ENCODE measurements at places on chromosomes 2 and 18.

DNA sequence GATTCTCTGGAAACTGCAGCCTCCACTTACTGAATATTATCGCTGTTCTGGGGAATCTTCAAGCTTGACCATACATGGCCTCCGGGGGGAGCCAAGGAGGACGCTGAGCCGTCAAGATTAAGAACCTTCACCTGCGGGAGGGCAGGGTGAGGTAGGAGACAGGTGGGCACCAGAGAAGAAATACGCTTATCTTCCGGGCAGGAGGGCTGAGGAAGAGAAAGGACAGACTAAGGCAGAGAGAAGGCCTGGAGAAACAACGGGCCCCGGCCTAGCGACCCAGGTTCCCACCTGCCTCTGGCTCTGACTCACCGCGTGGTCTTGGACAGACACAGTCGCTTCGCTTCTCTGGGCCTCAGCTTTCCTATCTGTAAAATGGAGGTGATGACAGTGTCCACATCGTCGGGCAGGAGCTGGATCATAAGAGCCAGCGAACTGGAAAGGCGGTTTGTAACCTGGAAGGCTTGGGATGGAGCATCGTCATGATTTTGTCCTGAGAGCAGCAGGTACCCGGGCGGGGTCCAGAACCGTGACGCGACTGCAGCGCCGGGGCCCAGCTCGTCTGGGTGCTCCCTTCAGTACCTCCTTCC is 659 bp downstream of the ZNF142 start:
- peak; percentile 75 for DNase-seq

DNA sequence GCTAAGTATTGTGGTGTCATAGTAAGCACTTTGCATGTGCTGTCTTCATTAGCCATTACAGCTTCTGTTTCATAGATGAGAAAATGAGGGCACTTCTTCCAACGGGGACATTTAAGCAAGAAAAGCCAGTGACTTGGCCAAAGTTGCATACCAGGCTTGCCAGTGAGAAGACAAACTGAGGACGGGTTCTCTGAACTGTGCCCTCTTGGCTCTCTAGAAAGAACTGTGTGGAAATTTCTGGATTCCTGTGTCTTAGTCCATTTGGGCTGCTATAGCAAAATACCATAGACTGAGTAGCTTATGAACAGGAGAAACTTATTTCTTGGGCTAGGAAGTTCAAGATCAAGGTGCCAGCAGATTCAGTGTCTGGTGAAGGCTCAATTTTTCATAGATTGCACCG is 13.3 kb downstream of the CTIF start:
- no peak for DNase-seq

DNA sequence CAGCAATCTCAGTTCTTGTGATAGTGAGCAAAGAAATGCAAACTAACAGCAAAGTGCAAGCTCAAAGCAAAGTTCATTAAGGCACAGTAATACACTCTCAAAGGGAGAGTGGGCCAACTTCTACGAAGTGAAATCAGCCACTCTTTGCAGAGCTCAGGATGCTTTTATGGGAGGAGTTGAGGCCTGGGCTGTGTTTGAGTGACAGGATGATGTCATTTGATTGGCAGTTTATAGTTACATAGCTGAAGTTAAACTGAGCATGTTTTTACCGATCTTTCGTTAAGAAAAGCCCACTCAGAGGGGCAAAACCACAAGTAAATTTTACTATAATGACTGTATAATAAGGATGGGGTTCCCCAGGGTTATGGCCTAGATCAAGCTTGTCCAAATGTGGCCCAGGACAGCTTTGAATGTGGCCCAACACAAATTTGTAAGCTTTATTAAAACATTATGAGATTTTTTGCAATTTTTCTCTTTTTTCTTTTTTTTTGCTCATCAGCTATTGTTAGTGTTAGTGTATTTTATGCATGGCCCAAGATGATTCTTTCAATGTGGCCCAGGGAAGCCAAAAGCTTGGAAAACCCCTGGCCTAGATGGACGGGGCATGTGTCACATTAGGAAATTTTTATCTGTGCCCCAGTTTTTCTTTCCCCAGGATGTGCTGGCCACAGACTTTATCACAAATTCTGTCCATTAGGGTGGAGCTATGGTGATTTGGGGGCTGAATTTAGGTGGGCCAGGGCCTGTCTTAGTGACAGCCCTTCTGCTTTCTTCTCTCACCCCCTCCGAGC is 8.3 kb upstream of the DNAH7 start:
- no peak for DNase-seq

DNA sequence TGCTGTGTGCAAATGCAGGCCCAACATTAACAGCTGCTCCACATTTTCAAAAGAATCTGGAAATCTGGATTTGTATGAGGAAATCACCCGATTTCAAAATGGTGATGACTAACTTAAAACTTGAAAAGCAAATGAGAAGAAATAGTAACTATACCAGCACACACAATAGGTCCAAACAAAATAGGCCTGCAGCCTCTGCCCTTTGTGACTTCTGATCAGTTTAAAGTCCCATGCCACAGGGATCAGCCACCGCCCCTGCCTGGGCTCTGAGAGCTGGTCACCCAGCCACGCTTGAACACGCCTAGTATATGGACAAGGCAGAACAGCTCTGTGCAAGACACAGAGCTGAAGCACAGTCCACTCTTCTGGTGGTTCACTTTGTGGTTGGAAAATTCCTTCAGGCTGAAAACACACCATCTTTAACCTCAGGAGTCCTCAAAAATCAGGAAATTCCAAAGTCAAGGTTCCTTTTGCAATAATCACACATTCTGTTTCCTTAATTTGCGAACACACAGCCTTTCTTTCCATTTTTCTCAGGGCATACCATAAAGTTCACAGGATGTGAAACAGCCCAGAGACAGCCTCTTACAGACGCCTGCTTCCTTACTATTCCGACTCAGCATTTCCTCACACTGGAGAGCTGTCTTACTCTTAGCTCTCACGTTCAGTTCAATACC is 150.1 kb upstream of the RIOK3 start:
- DNase-seq, result peak; percentile 21
